ENCODE measurements at places on chromosomes 6 and 20.

- H3K27me3 ChIP-seq: no peaks in the 10 kb centered on the region
- H3K4me3 ChIP-seq: peak overlapping the region; percentile 80
- H3K27ac ChIP-seq: peak overlapping the region; percentile 76
Observed at GRCh38 chr6:16762268-16762549, 949 bp upstream of the ATXN1 start.

- H3K4me1 ChIP-seq: peaks cover 24% of the 10 kb centered on the region
- peaks cover 6% of the 10 kb centered on the region for H3K36me3 ChIP-seq
- H3K4me3 ChIP-seq: peak overlapping the region; percentile 64
- DNase-seq: no peak
Observed at GRCh38 chr6:159762681-159763293, 942 bp downstream of the ACAT2 start.

DNA sequence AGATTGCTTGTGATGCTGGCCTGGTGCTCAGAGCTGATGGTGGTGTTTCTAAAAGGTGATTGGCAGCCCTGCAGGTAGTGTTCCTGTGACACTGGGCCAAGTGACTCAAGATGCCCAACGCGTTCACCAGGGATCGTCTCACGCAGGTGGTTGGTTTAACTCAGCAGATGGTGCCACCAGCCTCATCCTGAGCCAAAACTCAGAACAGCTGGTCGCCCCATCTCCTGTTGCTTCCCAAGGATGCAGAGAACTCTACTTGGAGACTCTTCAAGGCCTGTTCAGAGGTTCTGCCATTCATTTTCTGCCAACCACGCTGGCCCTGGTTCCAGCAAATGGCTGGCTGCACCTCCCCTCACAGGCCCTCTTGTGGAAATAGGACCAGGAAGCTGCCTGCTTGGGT lies 394.4 kb downstream of the CDH26 start:
- H3K27me3 ChIP-seq: no peaks in the 10 kb centered on the region
- H3K36me3 ChIP-seq: no peaks in the 10 kb centered on the region
- H3K4me1 ChIP-seq: no peaks in the 10 kb centered on the region
- no peak for DNase-seq

DNA sequence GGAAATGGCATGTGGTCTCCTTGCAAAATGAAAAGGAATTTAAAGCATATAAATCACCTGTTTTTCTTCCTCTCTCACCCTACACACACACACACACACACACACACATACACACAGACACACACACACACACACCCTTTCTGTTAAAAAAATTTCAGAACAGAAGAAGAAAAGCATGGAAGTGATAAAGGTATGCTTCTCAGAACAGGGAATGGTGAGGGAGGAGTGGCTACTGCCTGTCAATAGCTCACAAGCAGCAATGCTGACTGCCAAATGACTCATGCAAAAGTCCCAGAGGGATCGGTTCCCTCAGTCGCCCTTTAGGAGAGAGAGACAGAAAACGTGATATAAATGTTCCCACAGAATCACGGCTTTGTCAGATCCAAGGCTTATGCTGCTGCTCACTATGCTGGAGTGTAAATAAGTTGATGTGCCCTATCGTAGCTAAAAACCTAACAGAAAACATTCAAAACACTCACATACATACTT lies 102.6 kb downstream of the IBTK start:
- DNase-seq: peak; percentile 93
- peaks cover 3% of the 10 kb centered on the region for H3K4me1 ChIP-seq
- H3K4me3 ChIP-seq: peak overlapping the region; percentile 3
- H3K27me3 ChIP-seq: no peaks in the 10 kb centered on the region
- no peaks in the 10 kb centered on the region for H3K36me3 ChIP-seq
- H3K27ac ChIP-seq: peak overlapping the region; percentile 78

GRCh38 chr6:74534465-74535211 lies 671.2 kb downstream of the COL12A1 start:
- peaks cover 3% of the 10 kb centered on the region for H3K4me1 ChIP-seq
- peak overlapping the region; percentile 27 for H3K27ac ChIP-seq
- no peaks in the 10 kb centered on the region for H3K27me3 ChIP-seq
- DNase-seq: peak; percentile 54
- H3K4me3 ChIP-seq: no peak overlapping the region

- H3K4me1 ChIP-seq: peaks cover 12% of the 10 kb centered on the region
- no peaks in the 10 kb centered on the region for H3K27me3 ChIP-seq
- H3K27ac ChIP-seq: no peak overlapping the region
- DNase-seq: no peak
Observed at GRCh38 chr6:75268988-75269354, 15.6 kb downstream of the TMEM30A start.

DNA sequence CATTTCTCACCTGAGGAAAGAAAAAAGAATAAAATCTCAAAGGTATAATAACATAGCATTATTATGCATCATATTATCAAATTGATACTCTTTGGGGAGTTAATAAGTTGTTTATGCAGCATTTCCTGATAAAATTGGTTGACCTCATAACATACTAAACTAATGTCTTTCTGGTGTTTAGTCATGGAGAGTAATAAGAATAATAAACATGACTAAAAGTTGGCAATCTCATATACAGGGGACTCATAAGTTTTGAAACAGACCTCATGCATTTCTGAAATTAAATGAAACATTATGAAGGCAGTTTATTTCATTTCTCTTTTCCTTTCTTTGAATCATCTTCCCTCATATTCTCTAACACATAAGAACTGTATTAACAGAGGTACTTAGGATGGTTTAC lies 60.5 kb upstream of the PRDM1 start:
- H3K27ac ChIP-seq: no peak overlapping the region
- peak; percentile 48 for DNase-seq
- H3K4me1 ChIP-seq: peaks cover 9% of the 10 kb centered on the region

DNA sequence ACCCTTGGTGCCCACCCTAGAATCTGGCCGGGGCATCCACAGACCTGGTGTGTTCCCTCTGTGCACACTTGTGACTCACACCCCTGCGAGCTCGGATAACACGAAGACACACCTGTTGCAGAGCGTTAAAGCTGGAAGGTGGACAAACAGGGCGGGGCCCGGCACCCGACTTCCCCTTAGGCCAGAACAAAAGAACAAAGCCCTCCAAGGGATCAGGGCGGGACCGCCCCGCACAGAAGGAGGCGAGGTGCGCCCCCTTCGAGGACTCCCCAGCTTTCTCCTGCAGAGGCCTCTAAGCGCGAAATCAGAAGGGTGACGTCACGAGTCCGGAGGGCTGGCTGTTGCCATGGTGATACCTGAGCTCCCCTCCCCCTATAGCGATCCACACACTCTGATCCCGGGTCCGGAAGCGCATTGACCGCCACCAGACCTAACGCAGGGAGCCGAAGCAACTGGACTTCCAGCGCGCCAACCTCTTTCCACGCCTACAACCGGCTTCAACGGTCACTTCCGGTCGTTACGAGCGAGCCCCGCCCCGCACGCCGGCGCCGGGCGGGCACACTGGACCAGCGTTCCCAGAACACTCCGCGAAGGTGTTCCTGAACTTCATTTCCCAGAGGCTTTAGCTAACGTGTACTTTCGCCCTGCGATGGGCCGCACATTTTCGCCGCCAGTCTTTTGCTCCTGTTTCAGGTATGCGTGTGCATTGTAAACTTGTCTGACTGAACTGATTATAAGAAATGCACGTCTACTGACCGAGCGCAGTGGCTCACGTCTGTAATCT lies at the start of gene ZNF184:
Gene ZNF184, minus strand, starts transcription at position 489 of the 784 bp plus-strand sequence. CDS start 811 bp downstream, outside the sequence.
- peak within 1 kb of the TSS; percentile 96 for H3K27ac ChIP-seq
- H3K4me1 ChIP-seq: peaks cover 4% of the 10 kb centered on the region
- no peaks in the 10 kb centered on the region for H3K36me3 ChIP-seq
- no peaks in the 10 kb centered on the region for H3K27me3 ChIP-seq

GRCh38 chr20:20452254-20452676 lies 84.4 kb downstream of the INSM1 start:
- H3K27ac ChIP-seq: no peak overlapping the region
- DNase-seq: peak; percentile 84
- peaks cover 5% of the 10 kb centered on the region for H3K4me1 ChIP-seq
- no peaks in the 10 kb centered on the region for H3K27me3 ChIP-seq
- H3K36me3 ChIP-seq: no peaks in the 10 kb centered on the region

GRCh38 chr6:57268294-57268640 lies 46.2 kb upstream of the RAB23 start:
- no peak overlapping the region for H3K4me3 ChIP-seq
- DNase-seq: no peak
- H3K36me3 ChIP-seq: no peaks in the 10 kb centered on the region
- H3K27me3 ChIP-seq: no peaks in the 10 kb centered on the region
- H3K4me1 ChIP-seq: peaks cover 14% of the 10 kb centered on the region
- peak overlapping the region; percentile 8 for H3K27ac ChIP-seq

DNA sequence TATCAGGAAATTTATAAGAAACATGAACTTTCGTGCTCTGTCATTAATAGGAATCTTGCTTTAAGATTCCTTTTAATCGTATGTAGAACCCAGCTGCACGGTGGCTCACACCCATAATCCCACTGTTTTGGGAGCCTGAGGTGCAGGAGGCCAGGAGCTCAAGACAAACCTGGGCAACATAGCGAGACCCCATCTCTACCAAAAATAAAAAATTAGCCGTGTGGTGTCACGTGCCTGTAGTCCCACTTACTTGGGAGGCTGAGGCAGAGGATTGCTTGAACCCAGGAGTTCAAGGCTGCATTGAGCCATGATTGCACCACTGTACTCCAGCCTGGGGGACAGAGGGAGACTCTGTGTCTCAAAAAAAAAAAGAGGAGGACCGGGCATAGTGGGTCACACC lies 7.4 kb downstream of the PTPRA start:
- DNase-seq: no peak
- H3K4me1 ChIP-seq: peaks cover 8% of the 10 kb centered on the region
- no peak overlapping the region for H3K4me3 ChIP-seq
- no peak overlapping the region for H3K27ac ChIP-seq

- H3K4me3 ChIP-seq: peak overlapping the region; percentile 12
- no peaks in the 10 kb centered on the region for H3K27me3 ChIP-seq
- H3K4me1 ChIP-seq: peaks cover 29% of the 10 kb centered on the region
- DNase-seq: peak; percentile 98
- peak overlapping the region; percentile 71 for H3K27ac ChIP-seq
Observed at GRCh38 chr6:45445749-45446549, 68.2 kb upstream of the SUPT3H start.

- H3K27me3 ChIP-seq: no peaks in the 10 kb centered on the region
- H3K4me3 ChIP-seq: no peak overlapping the region
- H3K36me3 ChIP-seq: no peaks in the 10 kb centered on the region
Observed at GRCh38 chr6:83411731-83412130, 19.1 kb downstream of the ME1 start.

- peaks cover 8% of the 10 kb centered on the region for H3K4me1 ChIP-seq
- no peak overlapping the region for H3K27ac ChIP-seq
Observed at GRCh38 chr6:33595001-33595846, 15.1 kb upstream of the BAK1 start.

GRCh38 chr20:50762435-50763220 lies 31.2 kb downstream of the PARD6B start:
- peaks cover 5% of the 10 kb centered on the region for H3K4me1 ChIP-seq
- no peak overlapping the region for H3K27ac ChIP-seq
- no peaks in the 10 kb centered on the region for H3K36me3 ChIP-seq
- no peaks in the 10 kb centered on the region for H3K27me3 ChIP-seq
- DNase-seq: peak; percentile 78
- H3K4me3 ChIP-seq: no peak overlapping the region

- H3K4me1 ChIP-seq: no peaks in the 10 kb centered on the region
- H3K36me3 ChIP-seq: no peaks in the 10 kb centered on the region
- DNase-seq: no peak
- peaks cover 2% of the 10 kb centered on the region for H3K27me3 ChIP-seq
Observed at GRCh38 chr6:135086414-135086764, 31.8 kb upstream of the HBS1L start.

GRCh38 chr6:168062346-168063289 lies 16.4 kb downstream of the FRMD1 start:
- DNase-seq: no peak
- H3K36me3 ChIP-seq: no peaks in the 10 kb centered on the region
- H3K4me1 ChIP-seq: no peaks in the 10 kb centered on the region
- no peak overlapping the region for H3K27ac ChIP-seq

- no peaks in the 10 kb centered on the region for H3K36me3 ChIP-seq
- H3K27ac ChIP-seq: no peak overlapping the region
- H3K4me3 ChIP-seq: no peak overlapping the region
- H3K4me1 ChIP-seq: peaks cover 2% of the 10 kb centered on the region
- peaks cover 1% of the 10 kb centered on the region for H3K27me3 ChIP-seq
Observed at GRCh38 chr20:44734938-44735337, 10.7 kb upstream of the KCNK15 start.

DNA sequence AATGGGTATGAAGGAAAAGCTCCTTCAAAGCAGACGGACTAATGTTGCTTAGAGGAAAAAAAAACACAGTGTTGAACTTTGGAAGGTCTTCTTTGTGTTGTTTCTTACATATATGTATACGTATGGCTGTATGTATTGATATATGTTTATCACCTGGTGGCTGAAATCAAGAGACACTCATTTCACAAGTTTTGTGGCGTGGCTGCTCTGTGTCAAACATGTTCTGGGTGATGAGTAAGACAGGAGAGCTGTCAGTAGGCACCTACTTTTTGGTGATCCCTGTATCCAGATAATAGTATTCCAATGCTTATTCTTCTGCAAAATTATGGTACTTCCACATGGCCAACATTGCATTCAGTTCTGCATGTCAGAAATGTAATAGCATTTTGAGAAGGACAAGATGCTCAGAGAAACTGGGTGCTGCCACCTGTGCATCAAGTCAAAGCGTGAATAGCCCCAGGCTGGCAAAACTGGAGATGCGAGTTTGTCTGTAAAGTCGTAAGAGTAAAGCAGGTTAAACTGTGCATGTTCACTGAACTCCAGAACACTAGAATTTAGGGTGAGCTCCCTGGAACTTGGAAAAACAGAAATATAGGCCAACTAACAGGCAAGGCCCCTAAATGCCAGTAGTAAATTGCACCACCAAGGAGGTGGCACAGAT lies 67.9 kb downstream of the ARMC2 start:
- no peak overlapping the region for H3K27ac ChIP-seq
- no peak for DNase-seq
- H3K4me1 ChIP-seq: no peaks in the 10 kb centered on the region
- H3K36me3 ChIP-seq: no peaks in the 10 kb centered on the region
- no peaks in the 10 kb centered on the region for H3K27me3 ChIP-seq

- no peak overlapping the region for H3K4me3 ChIP-seq
- H3K27ac ChIP-seq: peak overlapping the region; percentile 27
- DNase-seq: peak; percentile 87
- H3K4me1 ChIP-seq: no peaks in the 10 kb centered on the region
Observed at GRCh38 chr6:144659202-144660182, 374.4 kb downstream of the UTRN start.

DNA sequence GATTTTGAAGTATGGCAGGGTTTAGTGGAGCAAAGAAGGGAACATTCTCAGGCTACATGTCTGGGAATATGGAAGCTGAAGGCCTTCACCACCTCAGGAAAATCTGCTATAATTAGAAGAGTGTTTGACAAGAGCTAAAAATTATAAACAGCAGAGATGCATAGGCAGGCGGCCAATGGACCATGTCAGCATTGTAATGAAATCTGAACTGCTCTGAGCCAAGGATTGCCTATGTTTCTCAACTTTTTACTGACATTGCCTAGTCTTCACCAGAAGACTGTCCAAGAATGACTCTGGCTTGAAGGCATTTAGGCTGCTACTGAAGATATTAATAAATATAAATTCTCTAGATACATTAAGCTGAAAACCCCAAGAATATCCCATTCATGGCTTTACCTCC lies 84.1 kb downstream of the C6orf52 start:
- peak; percentile 94 for DNase-seq
- H3K36me3 ChIP-seq: no peaks in the 10 kb centered on the region
- H3K4me1 ChIP-seq: no peaks in the 10 kb centered on the region
- no peak overlapping the region for H3K4me3 ChIP-seq
- no peaks in the 10 kb centered on the region for H3K27me3 ChIP-seq

Measured in fibroblast of lung (primary cell).